ENCODE measurements at places on chromosomes 3 and 15. TPM values are rescaled to one million over a fixed set of nuclear protein-coding genes. Genes with fewer than 3 reads are reported as not detected.

GRCh38 chr15:101433396-101433795 is 56.1 kb downstream of the PCSK6 start:
- no peak for DNase-seq

Gene ITGA11
- total RNA-seq: 11.6 TPM

- peak; percentile 10 for DNase-seq
Measured at GRCh38 chr3:25901796-25902195, 111.9 kb downstream of the OXSM start.

GRCh38 chr15:78604420-78604819 is 16.4 kb downstream of the CHRNA3 start:
- DNase-seq: no peak

DNA sequence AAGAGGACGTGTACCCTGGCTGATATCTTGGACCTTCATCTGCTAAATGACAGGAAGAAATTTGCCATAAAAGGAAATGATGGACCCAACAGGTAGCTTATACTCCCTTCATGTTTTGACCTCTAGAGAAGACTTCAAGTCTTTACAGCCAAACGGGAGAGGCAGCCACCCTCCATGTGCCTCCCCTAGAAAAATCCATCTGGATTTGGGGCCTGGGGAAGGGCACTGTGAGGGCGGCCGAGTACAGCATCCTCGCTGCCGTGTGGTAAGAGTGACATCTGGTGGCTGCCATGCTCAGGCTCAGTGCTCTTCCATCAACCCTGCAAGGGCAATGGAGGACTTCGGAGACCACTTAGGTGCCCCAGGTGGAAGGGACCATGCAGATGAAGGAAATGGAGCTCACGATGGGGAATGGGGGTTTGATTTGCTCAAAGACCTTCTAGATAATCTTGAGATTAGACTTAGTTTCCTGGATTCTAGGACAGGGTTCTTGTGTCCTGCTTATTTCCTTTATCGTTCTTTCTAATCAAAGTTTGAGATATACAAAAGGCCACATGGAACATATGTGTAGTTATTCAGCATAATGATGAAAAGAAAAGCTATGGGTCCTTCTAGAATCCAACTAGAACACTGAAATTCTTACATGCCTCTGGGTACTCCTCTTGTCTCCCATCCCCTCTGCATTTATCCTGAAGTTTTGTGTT is 44.4 kb downstream of the AQP9 start:
- DNase-seq: peak; percentile 46

Gene P2RY1
- total RNA-seq: not detected

GRCh38 chr3:141846050-141846433 is 30.4 kb upstream of the ATP1B3 start:
- DNase-seq: no peak
